Stimulated activated naive CD4-positive, alpha-beta T cell (primary cell): ENCODE measurements at places on chromosomes 1 and 21.

- no peak for DNase-seq
These were observed 1598.9 kb downstream of the PLA2G4A start for GRCh38 chr1:188427642-188428041.

- no peak for DNase-seq
These were observed 96.0 kb downstream of the NOS1AP start for GRCh38 chr1:162165528-162165927.

DNA sequence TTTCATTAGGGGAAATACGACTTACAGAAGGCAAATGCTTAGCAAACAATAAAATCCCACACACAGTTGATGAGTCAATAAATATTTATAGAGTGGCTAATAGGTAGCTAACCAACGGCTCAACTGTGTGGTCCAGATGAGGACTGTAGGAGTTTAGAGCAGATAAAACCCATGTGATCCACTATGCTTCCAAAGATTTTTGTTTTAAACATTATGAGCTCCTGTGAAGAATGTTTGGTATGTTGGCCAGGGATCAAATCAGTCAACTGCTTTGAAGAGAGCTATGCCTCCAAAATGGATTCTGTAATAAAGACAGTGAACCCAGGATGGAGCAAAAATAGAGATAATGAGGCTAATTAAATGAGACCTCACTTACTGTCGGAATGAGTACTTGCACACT is 72.3 kb upstream of the COL11A1 start:
- DNase-seq: no peak

DNA sequence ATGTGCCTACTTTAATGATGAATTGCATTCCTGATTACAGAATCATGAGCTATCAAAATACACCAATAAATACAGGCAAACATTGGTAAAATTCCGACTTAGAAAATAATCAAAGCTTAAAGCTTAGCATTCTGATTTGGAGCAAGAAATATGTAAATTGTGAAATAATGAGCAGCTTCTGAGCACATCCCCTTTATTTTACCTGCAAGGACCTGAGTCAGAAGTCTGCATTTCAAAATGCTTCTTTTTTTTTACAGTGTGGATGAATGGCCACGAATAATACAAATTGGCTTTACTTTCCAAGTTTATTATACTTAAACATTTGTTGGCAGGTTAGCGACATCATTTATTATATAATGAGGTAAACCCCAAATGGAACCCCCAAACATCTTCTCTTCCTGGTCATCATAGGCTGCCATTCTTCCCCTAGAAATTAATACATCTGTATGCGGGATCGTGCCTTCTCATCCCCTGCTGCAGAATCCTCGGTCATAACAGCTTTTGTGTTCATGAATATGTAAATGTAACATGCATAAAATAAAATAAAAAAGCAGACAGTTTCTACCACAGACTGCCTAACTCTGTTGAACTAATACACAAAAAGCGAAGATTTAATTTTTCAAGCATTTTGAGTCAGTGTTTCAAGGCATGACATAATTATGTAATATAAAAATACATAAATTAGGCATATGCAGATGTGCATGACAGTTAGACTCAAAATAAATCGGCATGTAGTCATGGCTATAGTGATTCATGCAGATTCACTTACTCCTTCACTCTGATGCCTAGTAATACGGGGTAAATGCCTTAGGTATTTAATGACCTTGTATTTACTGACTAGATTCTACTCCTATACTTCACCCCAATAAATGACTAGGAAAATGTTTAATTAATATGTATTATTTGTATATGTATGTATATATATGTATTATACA is 339.7 kb downstream of the USP25 start:
- no peak for DNase-seq

DNA sequence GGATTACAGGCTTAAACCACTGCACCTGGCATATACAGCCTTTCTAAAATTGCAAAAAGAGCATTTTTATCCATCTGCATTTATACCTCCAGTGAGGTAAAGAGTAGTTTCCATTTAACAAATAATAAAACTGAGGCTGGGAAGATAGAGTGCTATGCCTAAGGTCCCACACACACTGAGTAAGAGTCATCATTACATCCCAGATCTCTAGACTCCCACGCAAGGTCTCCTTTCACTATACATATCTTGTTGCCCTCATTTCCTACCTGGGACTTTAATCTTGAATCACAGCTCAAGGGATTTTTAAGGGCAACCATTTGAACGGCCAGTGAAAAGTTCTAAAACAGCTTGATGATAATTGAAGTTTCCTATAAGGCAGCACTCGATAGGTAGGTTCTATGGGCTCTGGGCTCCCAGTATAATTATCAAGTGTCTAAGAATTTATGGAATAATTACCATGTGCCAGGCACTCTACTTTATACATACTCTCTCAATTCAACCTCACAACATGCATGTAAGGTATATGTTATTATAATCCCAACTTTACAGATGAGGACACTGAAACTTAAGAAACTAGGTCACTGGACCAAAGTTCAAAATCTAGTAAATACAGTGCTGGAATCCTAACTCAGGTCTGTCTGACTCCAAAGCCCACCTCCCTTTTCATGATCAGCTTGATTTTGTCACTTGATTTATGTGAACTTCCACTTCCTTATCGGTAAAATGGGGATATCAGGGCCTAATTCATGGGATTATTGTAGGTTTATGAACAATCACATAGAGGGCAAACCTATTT is 23.3 kb upstream of the EPS15 start:
- no peak for DNase-seq

- DNase-seq: no peak
These were observed 27.7 kb upstream of the MAGOH start for GRCh38 chr1:53266038-53266437.

DNA sequence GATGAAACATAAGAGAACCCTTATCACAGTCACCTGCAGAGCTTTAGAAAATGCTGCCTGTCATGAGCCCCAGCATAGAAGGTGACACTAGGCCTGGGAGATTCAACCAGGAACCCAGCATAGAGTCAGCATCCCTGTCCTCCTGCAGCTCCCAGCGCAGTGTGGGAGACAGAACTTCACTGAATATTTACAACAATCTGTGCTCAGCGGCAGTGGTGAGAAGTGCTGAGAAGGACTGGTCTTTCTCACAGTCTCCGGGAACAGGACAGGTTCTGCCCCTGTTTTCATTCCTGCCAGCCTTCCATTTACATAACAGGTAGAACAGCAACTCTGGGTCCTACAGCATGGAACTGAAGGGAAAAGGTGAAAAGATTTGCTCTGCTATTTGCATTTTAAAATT is 83.5 kb upstream of the GADD45A start:
- no peak for DNase-seq

- no peak for DNase-seq
These were observed 1194.5 kb downstream of the PLA2G4A start for GRCh38 chr1:188023206-188023605.

GRCh38 chr1:20278692-20279130 is 12.0 kb upstream of the VWA5B1 start:
- no peak for DNase-seq

DNA sequence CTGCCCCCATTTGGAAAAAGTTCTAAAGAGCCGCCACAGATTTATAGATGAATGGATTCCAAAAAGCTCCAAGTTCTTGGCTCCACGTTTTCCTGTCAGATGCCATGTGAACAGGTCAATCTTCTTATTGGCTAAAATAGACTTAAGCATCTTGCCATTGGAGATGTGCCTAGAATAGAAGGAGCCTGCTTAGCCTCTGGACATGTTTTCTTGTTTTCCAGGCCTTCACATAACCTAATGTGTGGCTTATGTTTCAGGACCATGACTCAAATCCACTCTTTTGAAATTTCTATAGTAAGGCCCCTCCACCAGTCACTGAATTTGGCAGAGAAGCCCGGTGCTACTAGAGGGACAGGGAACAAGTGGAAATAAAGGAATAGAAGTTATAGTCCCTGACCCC is 31.5 kb downstream of the PHC2 start:
- no peak for DNase-seq

GRCh38 chr1:103582464-103582863 is 11.1 kb downstream of the AMY2B start:
- no peak for DNase-seq

- no peak for DNase-seq
These were observed 75.8 kb upstream of the DPH5 start for GRCh38 chr1:101101360-101101759.

GRCh38 chr1:18160290-18160942 is 52.8 kb downstream of the IGSF21 start:
- no peak for DNase-seq

DNA sequence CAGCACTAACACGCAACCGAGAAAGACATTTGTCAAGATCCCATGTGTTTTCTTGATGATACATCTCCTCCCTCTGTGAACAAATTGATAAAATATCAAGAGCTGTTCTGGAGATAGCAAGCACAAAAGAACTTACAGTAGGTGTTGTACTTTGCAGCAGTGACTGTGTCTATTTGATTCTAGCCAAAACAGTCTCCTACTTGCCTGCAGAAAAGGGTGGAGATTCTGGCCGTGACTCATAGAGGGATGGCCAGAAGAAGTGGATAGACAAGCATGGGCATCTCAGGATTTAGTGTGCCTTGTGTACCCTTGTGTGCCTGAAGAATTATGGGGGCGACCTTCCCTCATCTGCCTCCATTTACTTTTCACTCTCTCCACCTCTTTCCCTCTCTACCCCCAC is 458.4 kb upstream of the LRRC7 start:
- no peak for DNase-seq

GRCh38 chr1:153390938-153391710 is at the start of gene S100A8:
Gene S100A8, minus strand, starts transcription at chr1:153391073. Its CDS starts 538 bp downstream, at chr1:153390535.
- DNase-seq: no peak

GRCh38 chr1:1156140-1157032 is 17.3 kb upstream of the TTLL10 start:
- no peak for DNase-seq

GRCh38 chr1:228299211-228299610 is 91.4 kb downstream of the OBSCN start:
- no peak for DNase-seq

DNA sequence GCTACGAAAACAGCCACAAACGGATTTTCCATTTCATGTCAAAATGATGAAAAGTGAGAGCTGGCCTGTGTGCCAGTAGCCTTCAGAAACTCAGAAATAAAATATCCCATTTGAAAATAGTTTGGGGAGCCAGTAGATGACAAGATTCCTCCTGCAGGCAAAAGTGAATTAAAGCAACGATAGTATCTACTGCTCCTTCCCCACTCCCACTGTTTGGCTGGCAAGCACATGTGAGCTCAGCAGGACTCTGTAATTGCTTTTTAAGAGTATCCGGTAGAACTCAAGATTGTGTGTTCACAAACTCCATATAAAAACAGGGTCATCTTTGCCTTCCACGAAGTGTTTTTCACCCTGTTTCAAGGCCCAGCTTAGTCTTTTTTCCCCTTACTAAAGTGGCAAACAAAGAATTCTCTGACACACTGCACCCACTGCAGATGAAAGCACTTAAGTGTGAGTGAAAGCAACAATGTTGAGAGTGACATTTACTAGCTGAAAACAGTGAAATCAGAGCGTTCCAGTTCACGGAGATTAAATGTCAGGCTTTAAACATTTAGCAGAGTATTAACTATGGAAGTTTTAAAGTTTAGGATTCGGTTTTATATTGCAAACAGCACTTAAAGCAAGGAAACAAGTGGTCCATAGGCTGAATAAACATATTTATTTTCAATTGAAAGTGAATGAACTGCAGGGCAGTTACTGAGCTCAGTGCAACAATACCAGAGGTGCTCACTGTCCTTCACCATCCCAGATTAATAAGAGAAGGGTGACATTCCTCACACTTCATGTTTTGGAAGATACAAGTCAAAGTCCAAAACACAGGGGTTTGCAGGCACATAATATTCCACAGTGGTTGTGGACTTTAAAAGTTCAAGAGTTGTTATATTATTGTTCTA is 70.0 kb downstream of the ALG14 start:
- no peak for DNase-seq

- no peak for DNase-seq
These were observed 172.5 kb upstream of the GALNT2 start for GRCh38 chr1:229894532-229894931.

DNA sequence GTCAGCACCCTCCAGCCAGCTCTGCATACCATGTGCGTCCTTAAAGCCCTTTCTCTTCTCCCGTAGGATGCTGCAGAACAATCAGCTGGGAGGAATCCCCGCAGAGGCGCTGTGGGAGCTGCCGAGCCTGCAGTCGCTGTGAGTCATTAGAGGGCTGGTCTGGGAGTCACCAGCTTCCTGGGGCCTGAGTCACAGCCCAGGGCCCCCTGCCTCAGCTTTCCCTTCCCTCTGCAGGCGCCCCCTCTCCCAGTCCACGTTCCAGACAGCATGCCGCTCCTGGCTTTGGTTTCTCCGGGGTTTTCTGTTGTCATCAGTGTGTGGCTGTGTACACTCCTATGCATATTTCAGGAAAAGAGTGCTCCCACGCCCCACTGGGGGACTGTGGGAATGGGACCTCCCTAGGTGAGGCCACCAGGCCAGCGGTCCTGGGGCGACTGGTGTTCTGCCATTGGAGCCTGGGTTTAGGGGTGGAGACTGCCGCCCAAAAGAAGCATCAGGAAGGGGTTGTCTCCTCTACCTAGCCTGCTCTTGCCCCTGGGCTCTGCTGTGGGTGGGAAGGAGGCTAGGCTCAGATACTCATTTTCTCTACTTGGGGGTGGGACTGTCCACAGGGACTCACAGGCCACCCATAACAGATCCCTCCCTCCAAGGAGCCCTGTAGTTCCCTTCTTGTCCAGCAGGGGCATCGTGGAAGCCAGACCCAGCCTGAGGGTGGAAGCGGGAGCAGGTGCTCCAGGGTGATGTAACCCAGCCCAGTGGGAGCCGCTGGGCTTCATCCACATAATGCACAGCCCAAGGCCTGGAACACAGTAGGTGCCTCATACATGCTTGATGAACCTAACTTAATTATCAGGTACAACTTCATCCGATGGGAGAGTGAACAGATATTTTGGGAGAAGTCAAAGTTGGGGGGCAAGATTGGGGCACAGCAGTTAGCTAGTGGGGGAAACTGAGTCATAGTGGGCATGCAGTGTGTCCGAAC is 42.5 kb downstream of the LGR6 start:
- DNase-seq: peak; percentile 42

DNA sequence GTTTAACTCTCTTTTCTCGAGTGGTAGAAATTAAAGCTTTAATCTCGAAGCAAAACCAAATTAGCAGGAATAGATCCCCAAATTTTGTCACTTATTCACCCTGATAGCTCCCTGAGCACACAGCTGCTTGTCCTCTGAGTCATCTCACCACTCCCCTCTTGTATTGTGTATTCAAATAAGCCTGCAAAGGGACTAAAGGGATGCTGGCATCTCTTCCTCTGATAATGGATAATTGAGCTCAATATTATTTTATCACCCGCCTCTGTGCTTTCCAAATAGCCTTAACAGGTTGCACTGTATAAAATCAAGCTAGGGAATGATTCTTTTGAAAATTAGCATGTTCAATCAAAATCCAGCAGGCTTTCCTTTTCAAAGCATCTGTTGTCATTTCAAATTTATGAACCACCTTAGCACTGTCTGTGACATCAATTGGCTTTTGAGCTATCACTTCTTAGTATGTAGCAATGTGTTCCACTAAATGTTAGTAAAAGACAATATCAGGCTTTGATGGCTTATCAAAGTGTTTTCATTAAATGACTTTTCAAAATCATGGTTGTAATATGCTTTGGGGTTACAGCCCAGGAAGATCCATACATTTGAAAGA is 561.6 kb downstream of the PLA2G4A start:
- no peak for DNase-seq

- DNase-seq: peak; percentile 62
These were observed 15.1 kb downstream of the THEMIS2 start for GRCh38 chr1:27887215-27888021.
